Pancreas (tissue), 10 donors: ENCODE measurements at places on chromosomes 1 and 21. TPM values are rescaled to one million over a fixed set of nuclear protein-coding genes. Genes with fewer than 3 reads are reported as not detected.

DNA sequence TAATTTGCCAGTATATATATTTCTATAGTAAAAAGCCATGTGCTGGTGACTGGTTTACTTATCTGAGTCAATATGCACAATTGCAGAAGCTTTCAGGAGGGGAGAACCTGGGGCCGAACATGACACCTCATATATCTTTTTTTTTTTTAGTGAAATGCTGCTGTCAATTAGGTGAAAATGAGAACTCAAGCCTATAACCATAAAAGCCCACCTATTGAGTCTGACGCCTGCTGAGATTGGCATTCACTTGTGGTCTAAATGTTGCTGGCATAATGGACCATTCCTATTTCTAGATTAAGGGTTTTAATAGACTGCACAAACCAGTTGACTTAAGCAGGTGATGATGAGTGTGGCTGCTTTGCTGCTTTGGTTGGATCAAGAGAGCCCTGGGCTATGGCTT is 10.8 kb downstream of the NTMT2 start:
- no peak for DNase-seq

DNA sequence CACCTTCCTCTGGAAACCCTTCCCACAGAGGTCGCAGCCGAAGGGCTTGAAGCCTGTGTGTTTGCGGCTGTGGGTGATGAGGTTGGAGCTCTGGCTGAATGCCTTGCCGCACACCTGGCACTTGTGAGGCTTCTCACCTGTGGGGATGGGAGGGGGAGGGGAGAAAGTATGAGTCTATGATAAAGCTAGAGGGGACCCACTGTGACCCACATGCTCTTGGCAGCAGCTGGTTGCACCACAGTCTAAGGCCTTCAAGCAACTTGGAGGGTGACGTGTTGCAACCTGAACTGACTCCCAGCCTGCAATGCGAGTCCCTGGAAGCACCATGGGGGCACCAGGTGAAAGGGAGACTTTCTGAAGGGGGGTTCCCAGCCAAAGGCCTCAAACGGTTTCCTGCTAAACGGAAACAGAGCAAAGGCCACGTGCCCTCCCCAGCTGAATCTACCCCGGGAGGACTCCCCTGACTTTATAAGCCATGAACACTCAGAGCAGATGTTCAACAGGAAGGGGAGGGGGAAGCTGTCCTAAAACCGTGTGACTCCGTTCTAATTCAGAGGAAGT is 10.6 kb downstream of the GFI1 start:
- no peak for DNase-seq

GRCh38 chr1:98988904-98989555 is 15.6 kb downstream of the PLPPR5 start:
- no peak for DNase-seq

DNA sequence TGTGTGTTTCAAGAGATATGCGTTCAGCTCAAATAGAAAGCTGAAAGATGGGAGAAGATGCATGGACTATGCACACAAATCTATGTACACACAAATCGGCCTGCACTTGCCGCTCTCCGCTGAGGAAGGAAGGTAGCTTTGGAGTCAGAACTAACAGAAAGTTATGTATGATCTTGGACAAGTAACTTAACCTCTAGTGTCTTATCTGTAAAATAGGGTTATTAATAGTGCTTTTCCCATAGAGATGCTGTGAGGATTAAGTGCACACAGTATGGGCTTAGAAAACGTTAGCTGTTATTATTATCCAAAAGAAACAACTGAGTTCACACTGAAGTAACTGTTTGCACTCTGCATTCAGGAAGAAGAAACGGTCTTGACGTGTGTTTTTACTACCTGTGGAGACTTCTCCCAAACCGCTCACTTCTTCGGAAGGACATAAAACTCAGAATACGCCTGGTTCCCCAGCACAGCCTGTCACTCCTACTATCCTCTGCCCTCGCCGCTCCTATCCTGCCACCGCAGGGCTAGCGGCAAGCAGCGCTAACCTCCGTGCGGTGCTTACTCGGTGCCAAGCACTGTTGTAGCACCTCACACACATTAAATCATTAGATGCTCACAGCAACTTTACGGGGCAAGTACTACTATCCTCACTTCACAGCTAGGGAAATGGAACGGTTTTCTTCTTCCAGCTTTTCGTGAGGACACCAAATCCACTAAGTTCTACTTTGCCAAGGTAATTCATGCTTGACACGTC is 1.3 kb downstream of the TGFBR3 start:
- DNase-seq = peak; percentile 26

GRCh38 chr21:43938751-43939442 is 73.2 kb upstream of the TRAPPC10 start:
- DNase-seq = peak; percentile 75

The PCNT gene
- polyA plus RNA-seq = 14.2 TPM

- no peak for DNase-seq
Measured at GRCh38 chr21:46594276-46594675, 10.6 kb downstream of the S100B start.

The SPRR2E gene
- polyA plus RNA-seq = 0.26 TPM

GRCh38 chr21:17768840-17769446 is 50.2 kb downstream of the C21orf91 start:
- DNase-seq = no peak

The CYP4A22 gene
- 0.28 TPM for polyA plus RNA-seq

The NMNAT2 gene
- 1.3 TPM for polyA plus RNA-seq

DNA sequence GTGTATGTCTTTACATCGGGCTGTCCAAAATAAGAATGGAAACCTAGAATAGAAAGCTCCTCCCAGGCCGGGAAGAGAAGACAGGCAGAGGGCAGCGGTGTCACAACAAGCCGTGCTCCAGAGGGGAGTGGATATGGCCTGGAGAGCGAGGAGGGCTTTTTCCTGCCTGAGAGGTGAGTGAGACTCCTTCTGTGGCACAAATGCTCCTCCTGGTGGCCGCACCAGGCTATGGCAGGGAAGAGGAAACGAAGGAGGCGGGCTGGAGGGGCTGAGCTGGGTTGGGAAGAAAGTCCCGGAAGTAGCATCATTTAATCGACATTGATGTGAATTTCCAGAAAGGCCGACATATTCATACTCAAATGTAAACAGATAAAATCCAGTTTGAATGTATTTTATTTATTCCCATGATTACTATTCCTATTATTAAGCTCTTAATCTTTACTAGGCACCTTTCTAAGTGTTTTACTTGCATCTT is 54.7 kb downstream of the MEF2D start:
- peak; percentile 88 for DNase-seq

- no peak for DNase-seq
Measured at GRCh38 chr1:33094486-33094885, 13.5 kb downstream of the AZIN2 start.

GRCh38 chr1:110671361-110671760 is 3.4 kb downstream of the KCNA3 start:
- no peak for DNase-seq

GRCh38 chr1:226797151-226797550 is 58.1 kb upstream of the ITPKB start:
- DNase-seq = no peak

GRCh38 chr1:224201853-224202252 is 18.8 kb downstream of the DEGS1 start:
- DNase-seq = no peak

The SLC22A15 gene
- 1.5 TPM for polyA plus RNA-seq

The TAL1 gene
- polyA plus RNA-seq = 1.8 TPM

The UCK2 gene
- polyA plus RNA-seq = 11.1 TPM

The OR2AK2 gene
- not detected for polyA plus RNA-seq

The NBPF10 gene
- 0.85 TPM for polyA plus RNA-seq

DNA sequence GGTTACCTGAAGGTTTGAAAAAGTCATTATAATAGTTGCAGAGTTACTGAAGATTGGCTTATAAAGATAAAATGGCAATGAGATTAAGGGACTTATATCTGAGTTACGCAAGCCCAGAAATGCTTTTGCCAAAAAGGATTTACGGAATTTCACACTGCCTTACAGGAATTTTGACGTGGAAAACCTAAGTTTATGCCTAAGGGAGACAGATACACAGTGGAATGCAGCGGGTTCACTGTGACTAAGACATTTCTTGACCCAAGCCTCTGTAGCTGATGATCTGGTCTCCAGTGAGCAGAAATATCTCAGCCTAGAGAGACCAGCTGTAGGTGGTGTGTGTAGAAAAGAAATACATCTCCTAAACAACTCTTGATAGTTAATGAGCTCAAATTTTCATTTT is 10.1 kb upstream of the EXO1 start:
- no peak for DNase-seq

DNA sequence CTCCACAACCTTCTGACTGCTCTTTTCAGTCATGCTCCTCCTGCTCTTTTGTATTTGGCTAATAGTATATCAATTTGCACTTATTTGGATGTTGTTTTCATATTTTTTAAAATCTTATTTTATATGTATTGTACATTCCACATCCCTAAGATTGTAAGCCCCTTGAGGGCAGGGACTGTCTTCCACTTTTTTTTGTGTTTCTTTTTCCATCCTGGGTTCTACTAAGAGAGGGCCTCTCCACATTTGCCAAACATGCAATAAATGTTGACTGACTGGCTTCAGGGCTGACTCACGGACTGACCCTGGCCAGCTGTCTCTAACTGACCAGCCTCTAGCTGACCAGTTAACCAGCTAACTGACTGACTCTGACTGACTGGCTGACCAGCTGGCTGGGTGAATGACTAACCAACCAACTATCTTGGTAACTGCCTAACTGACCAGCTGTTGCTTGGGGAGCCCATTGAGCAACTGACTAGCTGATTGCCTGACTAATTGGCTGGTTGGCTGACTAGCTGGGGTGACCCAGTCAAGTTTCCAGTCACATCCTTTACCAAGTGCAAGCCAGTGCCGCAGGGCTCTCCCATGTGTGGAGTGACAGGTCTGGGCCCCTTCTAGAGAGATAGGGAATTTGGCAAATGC is 16.1 kb downstream of the CSF1 start:
- DNase-seq = peak; percentile 13

DNA sequence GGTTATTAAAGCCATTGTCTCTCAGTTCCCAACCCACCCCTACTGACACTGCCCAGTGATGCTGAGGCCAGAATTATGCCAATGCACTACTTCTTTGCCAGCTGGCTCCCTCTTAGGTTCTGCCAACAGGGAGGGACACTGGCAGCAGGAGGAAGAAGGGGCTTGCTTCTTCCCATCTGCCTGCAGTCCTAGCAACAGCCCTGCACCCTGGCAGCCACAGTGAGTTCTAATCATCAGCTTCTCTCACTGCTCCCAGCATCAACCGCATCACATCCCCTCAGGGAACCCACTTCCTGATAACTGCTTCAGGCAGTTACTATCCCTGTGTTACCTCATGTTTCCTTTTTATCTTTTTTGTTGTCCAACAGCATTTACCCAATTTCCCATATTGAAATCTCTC is 86.2 kb downstream of the UBR4 start:
- DNase-seq = no peak

DNA sequence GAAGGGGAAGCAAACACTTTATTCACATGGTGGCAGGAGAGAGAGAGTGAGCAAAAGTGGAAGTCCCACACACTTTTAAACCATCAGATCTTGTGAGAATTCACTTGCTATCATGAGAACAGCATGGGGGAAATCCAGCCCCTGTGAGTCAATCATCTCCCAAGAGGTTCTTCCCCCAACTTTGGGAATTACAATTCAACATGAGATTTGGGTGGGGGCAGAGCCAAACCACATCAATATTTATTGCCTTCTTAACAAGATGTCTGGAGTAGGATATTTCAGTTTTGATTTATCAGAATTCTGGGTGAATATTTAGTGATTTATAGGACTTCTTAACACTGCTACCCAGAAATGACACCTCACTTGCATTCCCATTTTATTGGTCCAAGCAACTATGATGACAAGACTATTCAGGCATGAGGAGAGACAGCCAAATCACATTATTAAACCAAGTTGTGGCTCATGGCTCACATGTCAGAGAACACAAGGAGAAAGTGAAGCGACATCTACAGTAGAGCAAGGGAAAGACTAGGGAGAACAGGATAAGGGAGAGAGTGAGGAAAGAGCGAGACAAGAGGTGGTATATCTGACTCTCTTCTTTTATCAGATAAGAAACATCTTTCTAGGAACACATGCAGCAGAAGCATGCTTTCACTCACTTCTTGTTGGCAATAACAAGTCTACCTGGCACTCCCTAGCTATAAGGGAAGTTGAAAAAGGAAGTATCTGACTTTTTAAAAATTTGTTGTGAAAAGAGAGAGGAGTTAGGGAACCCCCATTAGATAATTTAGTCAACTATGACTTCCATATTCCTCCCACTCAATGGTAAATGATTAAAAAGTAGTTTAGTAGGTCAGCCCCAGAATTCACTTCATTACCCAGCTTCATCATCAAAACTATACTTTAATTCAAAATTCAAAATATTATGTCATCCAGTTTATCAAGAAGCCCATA is 36.6 kb upstream of the PTPRC start:
- DNase-seq = no peak

GRCh38 chr1:34013958-34014737 is 150.3 kb downstream of the HMGB4 start:
- peak; percentile 30 for DNase-seq

DNA sequence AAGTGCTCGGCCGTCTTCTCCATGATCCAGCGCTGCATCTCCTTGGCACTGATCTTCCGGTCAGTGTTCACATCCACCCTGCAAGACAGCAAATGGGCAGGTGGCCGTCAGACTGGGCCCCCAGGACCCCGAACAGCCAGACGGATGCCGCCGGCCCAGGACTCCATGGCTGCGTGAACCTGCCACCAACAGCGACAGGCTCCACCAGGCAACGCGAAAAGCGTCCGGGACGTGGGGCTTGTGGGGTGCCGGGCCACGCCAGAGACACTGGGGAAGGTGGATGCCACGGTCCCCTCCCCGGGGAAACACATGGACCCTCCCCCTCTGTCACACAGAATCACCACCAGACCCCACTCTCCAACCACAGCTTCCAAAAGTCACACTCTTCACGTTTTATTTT is 7.9 kb downstream of the SDF4 start:
- no peak for DNase-seq

- DNase-seq = no peak
Measured at GRCh38 chr1:214380986-214381695, 100.2 kb downstream of the SMYD2 start.

DNA sequence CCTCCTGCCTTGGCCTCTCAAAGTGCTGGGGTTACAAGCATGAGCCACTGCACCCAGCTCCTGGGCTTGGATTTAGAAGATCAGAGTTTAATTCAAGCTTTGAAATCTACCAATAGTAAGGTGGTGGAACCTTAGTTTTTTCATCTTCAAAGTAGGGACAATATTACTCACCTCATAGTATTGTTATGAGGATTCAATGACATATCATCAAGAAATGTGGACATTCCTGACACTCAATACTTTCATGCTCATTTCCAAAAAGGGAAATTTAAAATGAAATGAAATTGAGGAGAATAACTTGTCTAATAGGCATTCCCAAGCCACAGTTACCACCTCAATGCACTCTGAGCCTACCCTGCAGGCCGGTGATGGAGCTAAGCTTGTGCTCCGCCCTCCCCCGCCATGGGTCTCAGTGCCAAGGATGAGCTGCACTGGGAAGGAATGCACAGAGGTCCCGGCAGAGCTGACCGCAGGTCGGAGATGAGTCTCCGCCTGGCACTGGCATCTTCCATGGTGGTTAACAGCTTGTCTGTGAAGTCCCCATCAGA is 56.5 kb upstream of the BCAR3 start:
- DNase-seq = no peak

- no peak for DNase-seq
Measured at GRCh38 chr1:45530632-45531135, 9.0 kb upstream of the PRDX1 start.

The GFI1 gene
- 5.4 TPM for polyA plus RNA-seq

The RAB25 gene
- 56.3 TPM for polyA plus RNA-seq

The SNX7 gene
- 8.4 TPM for polyA plus RNA-seq
